Stimulated activated CD8-positive, alpha-beta memory T cell treated with anti-CD3 and anti-CD28 coated beads, Interleukin-15, amount 100 ng/mL, for 1 hour (primary cell): ENCODE measurements at places on chromosomes 11 and 22.

DNA sequence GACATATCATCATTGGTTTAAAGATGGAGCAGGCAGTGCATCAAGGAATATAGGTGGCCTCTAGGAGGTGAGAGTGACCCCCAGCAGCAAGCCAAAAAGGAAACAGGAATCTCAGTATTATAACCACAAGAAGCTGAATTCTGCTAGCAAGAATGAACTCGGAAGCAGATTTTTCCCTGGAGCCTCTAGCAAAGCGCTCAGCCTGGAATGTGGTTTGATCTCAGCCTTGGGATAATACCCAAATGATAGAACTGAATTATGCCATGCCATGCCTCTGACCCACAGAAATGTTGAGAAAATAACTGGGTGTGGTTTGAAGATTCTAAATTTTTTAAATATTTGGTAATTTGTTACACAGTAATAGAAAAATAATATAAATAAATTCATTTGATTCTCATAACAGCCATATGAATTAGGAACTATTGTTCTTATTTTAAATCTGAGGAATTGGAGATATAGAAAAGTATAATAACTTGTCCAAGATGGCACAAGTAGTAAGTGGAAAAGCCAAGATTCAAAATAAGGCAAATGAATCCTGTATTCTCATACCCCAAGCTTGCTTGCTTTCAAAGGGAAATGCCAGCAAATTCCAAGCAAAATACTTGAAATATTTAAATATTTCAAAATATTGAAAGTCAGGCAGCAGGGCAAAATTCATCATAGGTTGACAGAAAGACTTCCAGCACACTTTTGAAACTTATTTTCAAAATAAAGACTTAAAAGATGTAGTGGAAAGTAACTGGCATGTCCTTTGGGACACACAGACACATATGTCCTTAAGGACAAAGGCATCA lies 567.4 kb downstream of the KCNA4 start:
- DNase-seq, result no peak

DNA sequence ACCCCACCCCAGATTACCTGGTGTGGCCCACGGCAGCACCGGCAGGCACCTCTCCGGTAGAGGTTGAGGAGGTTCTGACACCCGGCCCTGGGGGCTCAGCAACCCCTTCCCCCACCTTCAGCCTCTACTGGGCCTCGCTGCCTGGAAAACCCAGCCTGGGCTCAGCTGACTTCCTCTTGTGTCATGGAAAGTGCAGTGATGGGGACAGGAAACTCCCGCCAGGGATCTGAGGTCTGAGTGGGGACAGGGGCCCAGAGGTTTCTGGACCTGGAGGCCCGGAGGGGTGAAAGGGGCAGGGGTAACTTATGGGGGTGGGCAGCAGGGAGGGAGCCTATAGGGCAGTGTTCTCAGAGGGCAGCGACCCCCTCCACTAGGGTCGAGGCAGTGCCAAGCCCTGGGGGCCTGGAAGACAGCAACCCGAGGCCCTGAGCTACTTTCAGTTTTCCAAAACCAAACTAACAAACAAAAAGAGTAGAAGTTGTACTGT lies 10.0 kb upstream of the CD5 start:
- no peak for DNase-seq

DNA sequence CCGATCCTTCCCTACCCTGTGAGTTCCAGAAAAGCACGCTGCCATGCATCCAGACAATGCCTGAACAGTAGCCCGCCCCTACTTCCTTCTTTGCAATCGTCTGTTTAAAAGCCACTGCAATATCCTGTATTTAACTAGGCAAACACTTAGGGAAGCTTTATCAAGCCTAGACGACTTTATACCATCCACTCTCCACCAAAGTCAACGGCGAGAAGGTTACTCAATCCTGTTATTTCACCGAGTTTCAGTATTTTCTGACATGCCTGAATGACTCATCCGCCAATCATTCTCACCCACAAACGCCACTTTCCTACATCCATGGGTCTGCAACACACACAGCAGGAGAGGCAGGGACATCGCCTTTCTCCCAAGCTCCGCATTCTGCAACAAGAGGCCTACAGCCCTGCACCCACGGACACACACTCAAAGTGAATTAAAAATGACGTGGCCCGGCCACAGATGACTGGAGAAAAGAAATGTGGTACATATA lies 9.3 kb downstream of the CELSR1 start:
- DNase-seq, result no peak

DNA sequence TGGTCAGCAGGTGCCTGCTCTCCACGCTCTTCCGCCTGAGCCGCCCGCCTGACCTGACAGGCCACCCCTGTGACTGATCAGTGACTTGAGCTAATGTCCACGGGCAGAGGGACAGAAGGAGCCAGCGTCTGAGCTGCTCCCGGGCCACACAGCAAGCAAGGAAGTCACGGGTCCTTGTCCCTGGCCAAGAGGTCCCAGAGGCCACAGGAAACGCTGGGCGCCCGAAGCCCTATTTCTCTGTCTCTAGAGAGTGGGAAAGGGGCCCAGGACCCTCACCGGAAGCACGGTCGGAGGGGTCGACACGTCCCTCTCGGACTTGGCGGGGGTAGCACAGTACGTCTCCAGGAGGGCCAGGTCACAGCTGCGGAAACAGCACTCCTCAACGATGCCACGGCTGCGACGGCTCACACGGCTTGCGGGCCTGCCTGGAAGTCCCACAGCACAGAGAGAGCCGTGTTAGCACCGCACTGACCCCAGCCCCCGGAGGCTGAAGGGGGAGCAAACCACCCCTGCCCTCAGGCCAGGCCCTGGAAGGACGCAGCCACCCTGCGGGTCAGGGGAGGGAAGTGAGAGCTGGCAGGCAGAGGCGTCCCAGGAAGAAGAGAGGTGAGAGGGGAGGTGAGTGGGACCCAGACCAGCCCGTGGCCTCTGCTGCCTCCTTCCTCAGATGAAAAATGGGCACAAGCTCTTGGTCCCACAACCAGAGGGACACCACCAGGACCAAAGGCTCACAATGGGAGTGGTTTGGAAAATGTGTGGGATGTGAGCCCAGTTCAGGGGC lies 5.8 kb downstream of the IGF2 start:
- no peak for DNase-seq

GRCh38 chr11:27076121-27076589 lies 35.5 kb downstream of the BBOX1 start:
- no peak for DNase-seq

DNA sequence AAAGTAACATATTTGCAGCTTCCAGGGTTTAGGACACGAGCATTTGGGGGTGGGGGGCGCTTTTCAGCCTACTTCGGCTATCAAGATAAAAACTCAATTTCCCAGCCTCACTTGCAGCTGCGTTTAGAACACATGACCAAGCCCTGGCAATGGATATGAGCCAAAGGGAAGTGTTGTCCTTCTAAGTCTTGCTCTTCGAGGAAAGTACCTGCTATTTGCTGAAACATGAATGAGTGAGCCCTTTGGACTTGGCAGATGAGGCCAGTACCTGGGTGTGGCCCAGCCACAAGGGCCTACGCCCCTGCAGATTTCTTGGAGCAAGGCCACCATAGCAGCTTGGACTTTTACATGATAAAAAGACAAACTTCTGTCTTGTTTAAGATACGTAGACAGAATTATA lies 60.2 kb upstream of the SORL1 start:
- DNase-seq, result no peak

DNA sequence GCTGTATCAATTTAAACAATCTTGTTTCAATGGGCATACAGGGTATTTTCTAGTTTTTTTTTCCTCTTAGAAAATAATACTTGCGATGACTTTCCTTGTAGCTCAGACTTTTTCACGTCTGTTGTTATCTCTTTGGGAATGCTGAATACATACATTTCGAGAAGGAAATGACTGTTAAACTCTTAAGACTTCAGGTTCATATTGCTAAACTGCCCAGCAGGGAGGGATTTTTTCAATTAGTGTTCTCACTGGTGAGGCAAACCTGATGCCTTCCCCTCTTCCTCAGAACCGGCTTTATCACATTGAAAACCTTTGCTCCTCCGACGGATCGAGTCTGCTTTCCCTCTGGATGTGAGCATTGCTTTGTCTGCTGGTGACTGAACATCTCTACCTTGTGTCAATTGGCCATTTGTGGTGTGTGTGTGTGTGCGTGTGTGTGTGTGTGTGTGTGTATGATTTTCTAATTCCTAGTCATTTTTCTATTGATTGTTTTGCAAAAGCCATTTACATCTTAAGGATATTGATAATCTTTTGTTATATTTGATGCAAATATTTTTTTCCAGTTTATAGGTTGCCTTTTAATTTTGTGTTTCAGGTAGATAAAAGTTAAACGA lies 6.6 kb downstream of the NEAT1 start:
- DNase-seq, result no peak

DNA sequence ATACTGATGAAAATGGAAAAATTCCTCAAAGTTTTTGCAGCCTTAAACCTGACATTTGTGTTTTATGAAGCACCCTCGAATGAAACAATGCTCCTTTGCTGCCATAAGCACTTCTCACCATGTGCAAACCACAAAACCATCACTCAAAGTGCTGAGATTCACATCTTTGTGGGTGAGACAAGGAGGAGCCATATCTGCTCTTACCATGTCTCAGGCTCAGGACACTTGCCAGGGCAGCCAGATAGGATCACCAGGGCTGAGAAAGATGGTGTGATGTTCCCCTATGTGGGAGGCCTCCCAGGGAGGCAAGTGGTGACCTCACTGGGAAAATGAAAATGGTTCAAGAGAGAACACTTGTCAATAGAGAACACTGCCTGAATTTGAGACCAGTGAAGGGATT lies 120.4 kb downstream of the CCDC34 start:
- no peak for DNase-seq

GRCh38 chr11:78667461-78667860 lies 92.8 kb upstream of the NARS2 start:
- DNase-seq, result no peak

DNA sequence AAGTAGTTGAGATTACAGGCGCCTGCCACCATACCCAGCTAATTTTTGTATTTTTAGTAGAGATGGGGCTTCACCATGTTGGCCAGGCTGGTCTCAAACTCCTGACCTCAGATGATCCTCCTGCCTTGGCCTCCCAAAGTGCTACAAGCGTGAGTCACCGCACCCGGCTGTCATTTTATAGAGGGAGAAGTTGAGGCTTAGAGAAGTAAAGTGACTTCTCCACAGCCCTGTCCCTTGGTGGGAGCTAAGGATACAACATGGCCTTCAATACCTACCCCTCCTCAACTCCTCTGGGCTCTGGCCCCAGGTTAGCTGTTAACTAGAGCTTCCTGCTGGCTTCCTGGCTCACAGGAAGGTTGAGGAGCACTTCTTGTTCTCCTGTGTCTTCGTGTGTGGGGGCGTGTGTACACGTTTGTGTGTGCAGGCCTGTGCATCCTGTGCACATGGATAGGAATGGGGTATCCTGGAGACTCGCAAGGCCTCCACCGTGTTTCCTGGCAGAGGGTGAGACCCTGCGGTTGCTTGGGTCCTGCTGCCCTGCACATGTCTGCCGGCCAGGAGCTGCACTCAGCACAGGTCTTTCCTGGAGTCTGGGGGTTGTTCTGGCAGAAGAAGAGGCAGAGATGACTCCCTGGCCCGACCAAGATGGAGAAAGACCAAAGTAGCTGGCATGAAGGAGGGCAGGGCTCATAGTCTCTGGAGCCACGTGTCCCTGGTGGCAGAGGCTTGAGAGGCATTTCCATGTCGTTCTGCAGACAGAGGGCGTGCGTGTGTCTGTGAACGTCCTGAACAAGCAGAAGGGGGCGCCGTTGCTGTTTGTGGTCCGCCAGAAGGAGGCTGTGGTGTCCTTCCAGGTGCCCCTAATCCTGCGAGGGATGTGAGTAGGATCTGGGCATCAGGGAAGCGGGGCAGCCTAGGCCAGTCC lies 2.4 kb downstream of the SIDT2 start:
- no peak for DNase-seq

- no peak for DNase-seq
These were observed 21.1 kb downstream of the LRRC10B start for GRCh38 chr11:61529537-61530225.

DNA sequence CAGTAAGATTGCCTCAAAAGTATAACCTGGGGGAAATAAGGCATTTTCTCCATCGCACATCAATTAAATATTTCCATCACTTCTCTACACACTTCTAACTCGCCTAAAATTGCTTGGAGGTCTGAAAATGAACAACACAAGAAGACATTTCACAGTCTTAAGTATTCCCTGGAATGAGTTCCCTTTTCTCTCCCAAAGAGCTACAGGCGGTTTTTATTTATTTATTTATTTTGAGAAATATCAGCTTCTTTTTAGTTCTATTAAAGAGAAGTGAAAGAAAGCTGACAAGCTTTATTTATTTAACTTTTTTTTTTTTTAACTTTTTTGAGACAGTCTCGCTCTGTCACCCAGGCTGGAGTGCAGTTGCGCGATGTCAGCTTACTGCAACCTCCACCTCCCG lies 11.5 kb upstream of the PARVB start:
- DNase-seq, result no peak

GRCh38 chr11:78179459-78180071 lies 8.9 kb downstream of the KCTD21 start:
- no peak for DNase-seq

DNA sequence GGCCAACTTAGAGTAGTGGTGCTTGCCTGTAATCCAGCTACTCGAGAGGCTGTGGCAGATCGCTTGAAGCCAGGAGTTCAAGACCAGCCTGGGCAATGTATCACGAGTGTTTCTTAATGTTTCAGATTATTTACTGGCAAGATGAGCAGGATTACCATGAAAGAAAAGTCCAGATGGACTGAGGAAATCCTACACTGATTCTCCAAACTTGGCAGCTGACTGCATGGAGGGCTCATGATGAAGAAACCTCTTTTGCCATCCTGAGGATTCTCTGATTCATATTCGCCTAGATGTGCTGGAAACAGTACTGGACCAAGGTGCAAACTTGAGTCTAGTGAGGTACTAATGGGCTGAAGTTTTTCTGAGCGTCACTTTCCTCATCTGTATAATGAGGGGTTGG lies 2.8 kb upstream of the SIDT2 start:
- DNase-seq, result no peak

DNA sequence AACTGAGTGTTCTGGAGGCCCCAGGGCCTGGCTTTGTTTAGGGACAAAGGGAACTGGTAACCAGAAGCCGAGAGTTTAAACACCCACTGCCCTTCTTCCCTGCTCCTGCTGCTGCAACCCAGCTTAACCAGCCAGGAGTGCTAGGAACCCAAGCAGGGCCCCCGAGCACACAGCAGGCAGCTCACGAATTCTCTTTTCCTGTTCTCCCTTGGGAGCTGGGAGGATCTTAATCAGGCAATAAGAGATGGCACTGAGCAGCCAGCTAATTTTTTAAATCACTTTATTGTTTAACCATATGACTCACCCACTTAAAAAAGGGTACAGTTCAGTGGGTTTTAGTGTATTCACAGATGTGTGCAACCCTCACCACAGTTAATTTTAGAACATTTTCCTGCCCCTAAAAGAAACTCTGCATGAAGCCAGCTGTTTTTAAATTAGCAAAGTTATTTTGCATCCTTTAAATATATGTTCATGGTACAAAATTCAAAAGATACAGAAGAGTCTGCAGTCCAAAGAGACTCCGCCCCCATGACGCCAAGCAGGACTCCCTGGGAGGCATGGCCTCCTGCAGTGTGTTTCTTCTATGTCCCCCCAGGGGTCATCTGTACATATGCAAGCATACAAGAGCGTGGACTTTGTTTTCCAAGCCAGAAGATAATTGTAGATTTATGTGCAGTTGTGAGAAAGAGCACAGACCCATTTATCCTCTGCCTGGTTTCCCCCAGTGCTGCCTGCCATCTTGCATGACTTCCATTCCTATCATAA lies 18.9 kb upstream of the PPP6R3 start:
- no peak for DNase-seq

GRCh38 chr11:17541330-17541885 lies 2.8 kb downstream of the USH1C start:
- DNase-seq, result no peak
